ENCODE measurements at places on chromosomes 1 and 21.

GRCh38 chr1:159100589-159100988 lies 24.0 kb upstream of the AIM2 start:
- no peak for DNase-seq

GRCh38 chr1:111909030-111909429 lies 80.4 kb downstream of the KCND3 start:
- DNase-seq, result peak; percentile 17

- DNase-seq, result no peak
These were observed 17.1 kb upstream of the A3GALT2 start for GRCh38 chr1:33338048-33338439.

GRCh38 chr1:237042892-237043576 lies 1.1 kb downstream of the RYR2 start:
- no peak for DNase-seq

GRCh38 chr1:72060466-72061245 lies 221.7 kb downstream of the NEGR1 start:
- no peak for DNase-seq

- DNase-seq, result no peak
These were observed 195.8 kb downstream of the TPR start for GRCh38 chr1:186179231-186179630.

DNA sequence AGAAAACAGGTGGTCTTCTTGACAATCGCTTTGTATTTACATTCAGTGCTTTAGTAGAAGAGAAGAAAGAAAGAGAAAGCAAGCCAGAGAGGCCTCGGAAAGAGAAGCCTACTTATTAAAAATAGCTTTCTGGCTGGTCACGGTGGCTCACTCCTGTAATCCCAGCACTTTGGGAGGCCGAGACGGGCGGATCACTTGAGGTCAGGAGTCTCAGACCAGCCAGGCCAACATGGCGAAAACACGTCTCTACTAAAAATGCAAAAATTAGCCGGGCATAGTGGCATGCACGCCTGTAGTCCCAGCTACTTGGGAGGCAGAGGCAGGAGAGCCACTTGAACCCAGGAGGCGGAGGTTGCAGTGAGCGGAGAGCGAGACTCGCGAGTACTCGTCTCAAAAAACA lies 1.8 kb upstream of the SLC19A2 start:
- no peak for DNase-seq

DNA sequence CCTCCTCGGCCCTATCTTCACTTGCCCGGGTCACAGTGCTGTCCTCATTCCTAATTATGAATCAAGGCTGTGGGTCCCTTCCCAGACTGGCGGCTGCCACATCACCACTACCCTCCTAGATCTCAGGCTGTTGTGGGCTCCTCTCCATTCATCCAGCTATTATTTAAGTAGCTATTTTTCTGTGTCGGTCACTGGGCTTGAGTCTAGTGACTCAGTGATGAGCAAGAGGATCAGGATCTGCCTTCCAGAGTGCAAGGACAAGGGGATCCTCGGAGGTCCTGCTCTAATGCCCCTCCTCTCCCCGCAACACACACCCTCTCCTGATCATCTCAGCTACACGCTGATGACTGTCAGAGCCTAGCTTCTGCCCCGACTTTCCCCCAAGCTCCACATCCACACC lies 34.1 kb downstream of the CDCP2 start:
- DNase-seq, result no peak

DNA sequence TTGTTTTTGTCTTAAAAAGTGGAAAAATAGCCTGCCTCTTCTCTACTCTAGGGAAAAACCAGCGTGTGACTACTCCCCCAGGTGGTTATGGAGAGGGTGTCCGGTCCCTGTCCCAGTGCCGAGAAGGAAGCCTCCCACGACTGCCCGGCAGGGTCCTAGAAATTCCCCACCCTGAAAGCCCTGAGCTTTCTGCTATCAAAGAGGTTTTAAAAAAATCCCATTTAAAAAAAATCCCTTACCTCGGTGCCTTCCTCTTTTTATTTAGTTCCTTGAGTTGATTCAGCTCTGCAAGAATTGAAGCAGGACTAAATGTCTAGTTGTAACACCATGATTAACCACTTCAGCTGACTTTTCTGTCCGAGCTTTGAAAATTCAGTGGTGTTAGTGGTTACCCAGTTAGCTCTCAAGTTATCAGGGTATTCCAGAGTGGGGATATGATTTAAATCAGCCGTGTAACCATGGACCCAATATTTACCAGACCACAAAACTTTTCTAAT lies 35.0 kb upstream of the TDRD10 start:
- no peak for DNase-seq

DNA sequence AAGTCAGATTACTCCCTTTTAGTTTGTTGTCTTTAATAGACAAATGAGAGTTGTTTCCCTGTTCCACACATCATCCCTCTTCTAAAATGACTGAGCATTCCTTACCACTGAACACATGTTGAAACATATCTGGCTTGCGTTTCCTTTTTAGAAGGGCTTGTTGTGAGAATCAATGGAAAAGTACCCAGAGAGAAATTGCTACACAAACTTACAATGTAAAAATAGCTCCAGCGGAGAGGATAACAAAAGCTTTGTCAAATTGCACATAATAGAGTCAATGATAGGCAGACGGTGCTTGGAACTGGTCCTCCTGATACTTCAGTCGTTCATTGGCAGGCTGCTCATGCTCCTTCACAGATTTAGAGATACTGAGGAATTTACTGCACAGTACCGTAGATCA lies 123.9 kb downstream of the CYYR1 start:
- DNase-seq, result no peak

DNA sequence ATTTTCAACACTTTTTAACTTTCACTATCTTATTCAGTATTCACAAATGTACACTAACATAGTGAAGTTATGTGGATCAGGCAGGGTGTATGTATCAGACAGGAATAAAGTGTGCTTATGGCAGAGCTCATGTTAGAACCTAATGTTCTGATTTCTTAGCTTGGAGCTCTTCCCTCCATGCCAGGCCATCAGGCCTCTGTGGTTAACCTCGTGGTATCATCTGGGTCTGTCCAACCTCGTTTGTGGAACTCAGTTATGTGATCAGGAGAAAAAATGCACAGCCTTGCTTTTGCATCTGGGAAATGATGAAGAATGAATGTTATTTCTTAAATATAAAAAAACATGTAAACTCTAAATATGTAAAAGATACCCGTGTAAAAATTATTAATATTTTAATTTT lies 86.9 kb downstream of the MPZL1 start:
- no peak for DNase-seq

DNA sequence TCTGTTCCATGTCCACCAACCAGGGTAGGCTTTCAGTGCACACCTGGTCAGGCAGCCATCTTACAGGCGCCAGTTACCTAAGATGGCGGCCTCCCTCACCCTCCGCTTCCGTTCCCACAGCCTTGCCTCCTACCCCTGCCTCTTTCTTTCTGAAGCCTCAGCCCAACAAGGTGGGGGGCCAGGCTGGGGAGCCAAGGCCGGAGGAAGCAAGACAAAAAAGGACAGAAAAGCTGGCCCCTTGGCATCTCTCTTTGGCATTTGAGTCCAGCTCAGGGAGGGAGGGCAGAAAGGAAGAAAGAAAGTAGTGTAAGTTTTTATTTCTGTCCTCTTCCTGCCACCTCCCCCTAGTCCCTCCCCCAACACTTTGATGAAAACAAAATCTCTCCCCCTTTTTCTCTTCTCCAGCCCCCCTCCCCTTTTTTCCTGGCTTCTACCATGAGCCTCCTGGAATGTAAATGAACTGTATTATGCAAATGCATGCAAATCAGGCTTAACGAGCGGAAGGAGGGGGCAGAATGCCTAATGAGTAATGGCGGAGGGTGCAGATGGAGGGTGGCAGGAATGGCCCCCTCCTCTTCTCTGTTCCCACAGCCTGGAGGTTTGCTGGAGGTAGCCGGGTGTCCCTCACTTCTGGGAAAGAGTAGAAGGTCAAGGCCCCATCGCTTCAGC lies 43.8 kb downstream of the RHBG start:
- DNase-seq, result no peak

GRCh38 chr1:179549368-179549700 lies 26.4 kb downstream of the NPHS2 start:
- no peak for DNase-seq

- DNase-seq, result peak; percentile 47
These were observed 532 bp downstream of the ERO1B start for GRCh38 chr1:236281198-236281653.

DNA sequence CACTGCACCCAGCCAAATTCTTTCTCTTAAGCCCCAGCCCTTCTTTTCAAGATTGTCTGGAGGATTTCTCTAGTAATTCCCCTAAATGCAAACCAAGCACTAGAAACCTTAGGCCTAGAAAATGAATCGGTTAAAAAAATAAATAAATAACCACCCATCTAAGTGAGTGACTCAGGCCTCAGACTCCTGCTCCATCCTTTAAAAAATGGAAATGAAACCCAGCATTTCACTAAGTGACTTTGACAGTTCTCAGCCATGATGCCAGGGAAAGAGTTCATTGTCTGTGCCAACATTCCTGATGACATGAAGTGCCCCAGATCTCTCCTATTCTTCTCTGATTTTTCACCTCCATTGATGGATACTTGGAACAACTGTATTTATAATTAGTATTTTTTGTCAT lies 415.2 kb upstream of the DAB1 start:
- no peak for DNase-seq

GRCh38 chr1:160814856-160815255 lies 18.9 kb downstream of the LY9 start:
- DNase-seq, result no peak

DNA sequence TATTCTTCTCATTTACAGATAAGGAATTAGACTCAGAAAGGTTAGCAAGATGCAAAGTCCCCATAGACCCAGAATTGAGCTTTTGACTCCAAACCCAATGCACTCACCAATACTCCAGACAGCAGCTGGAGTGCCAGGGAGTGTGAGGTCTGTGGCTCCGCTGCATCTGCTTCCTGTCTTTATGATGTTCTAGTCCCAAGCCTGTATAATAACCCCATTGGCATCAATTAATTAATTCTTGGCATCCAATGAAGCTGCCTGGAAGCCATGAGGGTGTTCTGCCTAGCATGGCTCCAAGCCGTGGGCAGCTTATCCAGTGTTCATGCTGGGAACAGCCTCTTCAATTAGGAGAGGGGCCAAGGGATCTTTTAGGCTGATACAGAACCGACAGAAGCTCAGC lies 188.7 kb downstream of the GIPC2 start:
- no peak for DNase-seq

GRCh38 chr1:200610846-200611245 lies 9.7 kb downstream of the KIF14 start:
- no peak for DNase-seq

GRCh38 chr1:94873520-94874351 lies 53.2 kb downstream of the CNN3 start:
- DNase-seq, result peak; percentile 10

- no peak for DNase-seq
These were observed 20.5 kb upstream of the C1QA start for GRCh38 chr1:22615886-22616285.

GRCh38 chr1:9651565-9652378 lies at the start of gene PIK3CD:
Gene PIK3CD (plus strand): TSS chr1:9651731. CDS start chr1:9710456, 58,725 bp downstream.
- DNase-seq, result no peak

GRCh38 chr1:230938924-230939368 lies 39.7 kb downstream of the TTC13 start:
- no peak for DNase-seq

GRCh38 chr1:193940176-193940575 lies 753.8 kb upstream of the B3GALT2 start:
- DNase-seq, result no peak

GRCh38 chr1:92762355-92762754 lies 22.6 kb downstream of the EVI5 start:
- no peak for DNase-seq

DNA sequence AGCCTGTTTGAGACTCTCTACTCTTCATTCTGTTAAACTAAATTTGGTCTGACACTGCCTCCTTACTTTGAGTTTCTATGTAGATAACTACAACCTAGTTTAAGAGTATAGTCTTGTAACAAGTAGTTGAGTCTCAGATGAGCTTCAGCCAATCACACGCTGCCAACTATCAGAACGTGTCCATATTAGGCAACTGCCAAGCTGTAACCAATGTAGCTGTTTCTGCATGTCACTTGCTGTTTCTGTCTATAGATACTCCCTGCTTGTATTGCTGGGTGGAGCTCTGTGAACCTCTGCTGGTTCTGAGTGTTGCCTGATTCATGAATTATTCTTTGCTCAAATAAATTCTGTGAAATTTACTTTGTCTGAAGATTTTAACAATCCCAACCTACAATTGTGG lies 452.6 kb upstream of the NR5A2 start:
- DNase-seq, result no peak

DNA sequence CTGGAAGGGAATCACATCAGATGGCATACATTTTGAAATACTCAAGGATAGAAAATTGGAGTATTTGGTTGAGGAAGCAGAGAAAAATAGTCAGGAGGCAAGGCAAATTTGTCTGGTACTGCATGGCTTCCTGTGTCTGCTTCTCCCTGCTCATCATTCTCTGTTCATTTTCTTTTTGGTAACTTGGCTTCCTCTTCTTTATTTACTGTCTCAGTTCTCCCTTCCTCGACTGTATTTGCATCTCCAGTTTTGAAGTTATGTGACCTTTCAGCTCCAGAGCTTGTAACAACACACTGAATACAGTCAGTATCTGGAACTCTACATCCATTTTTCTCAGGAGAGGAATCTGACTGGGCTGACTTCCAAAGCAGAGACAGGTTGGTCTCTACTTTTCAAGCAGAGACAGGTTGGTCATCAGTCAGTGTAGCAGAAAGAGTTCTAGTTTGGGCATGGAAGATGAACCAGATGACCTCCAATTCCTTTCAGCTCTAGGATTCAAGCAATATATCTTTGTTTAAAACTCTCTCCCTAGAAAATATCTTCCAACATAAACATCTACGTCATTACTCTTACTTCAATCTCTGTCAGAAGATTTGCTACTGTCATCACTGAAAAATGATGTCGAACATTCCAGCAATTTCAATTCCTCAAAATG lies 571.2 kb downstream of the ADGRL2 start:
- DNase-seq, result no peak

DNA sequence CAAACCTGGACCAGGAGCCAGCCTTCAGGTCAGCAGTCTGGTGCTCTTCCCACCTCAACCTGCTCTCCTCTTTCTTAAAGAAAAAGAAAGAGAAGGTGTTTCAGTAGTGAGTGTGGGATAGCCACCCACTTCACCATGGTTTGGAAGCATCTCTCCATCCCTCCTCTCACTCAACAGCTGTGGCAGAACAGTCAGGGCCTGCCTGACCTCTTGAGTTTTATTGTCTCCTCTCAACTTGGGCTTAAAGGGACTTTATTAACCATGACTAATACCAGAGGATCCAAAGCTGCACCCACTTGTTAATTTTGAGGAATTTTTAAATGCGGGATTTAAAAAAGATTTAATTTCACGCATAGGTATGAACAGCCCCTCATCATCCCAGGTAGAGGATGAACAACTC lies 570 bp upstream of the VASH2 start:
- DNase-seq, result no peak

- no peak for DNase-seq
These were observed 36.2 kb downstream of the IRF2BP2 start for GRCh38 chr1:234573711-234574299.

DNA sequence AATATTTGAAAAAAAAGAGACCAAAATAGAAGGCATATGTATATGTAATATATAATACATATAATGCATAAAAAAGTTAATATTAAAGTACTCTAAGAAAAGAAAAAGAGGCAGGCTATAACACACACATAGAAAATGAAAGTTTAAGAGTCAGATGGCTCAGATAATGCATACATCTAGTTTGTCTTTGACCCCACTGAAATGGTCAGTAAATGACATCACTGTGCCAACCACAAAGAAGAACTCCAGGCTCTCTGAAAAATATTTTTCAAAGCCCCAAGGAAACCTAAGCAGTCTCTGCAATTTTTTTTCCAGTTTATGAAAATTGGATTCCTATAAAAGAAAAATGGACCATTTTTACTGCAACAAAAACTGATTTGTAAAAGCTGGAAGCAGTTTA lies 55.4 kb upstream of the SCYL3 start:
- no peak for DNase-seq

- DNase-seq, result peak; percentile 52
These were observed at the start of gene PLPP3 for GRCh38 chr1:56578963-56579875. Gene PLPP3 (minus strand): TSS chr1:56579563. CDS start chr1:56579016, 547 bp downstream.

All from NCI-H774 (cell line).